ENCODE measurements at places on chromosomes 4 and X.
A peak's percentile ranks its signal among the peaks of the same experiment; 100 is the strongest.

DNA sequence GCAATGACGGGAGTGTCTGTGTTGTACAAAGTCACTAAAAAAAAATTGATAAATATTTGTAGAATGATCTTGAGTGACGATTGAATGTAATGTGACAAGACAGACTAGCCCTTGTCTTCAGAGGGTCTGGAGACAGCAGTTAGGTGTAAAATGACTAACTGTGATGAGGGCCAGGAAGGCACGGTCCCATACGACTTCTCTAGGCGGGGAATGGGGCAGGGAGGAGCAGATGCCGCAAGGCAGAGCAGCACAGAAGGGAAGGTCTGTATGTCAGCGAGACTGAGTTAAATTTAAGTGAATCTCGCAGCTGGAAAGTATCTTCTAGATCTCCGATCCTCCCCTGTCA is 405 bp downstream of the CENPE start:
- DNase-seq, result no peak

GRCh38 chrX:120264341-120264740 is 13.7 kb downstream of the ZBTB33 start:
- no peak for DNase-seq

- no peak for DNase-seq
These were observed 88.3 kb downstream of the ZNF718 start for GRCh38 chr4:212438-213188.

GRCh38 chr4:120399826-120400225 is 333.2 kb upstream of the MAD2L1 start:
- no peak for DNase-seq

- peak; percentile 29 for DNase-seq
These were observed 694 bp downstream of the TBL1X start for GRCh38 chrX:9465380-9466123.

GRCh38 chr4:168584321-168584771 is 87.5 kb downstream of the PALLD start:
- DNase-seq, result no peak

GRCh38 chr4:185369731-185370130 is 26.0 kb downstream of the LRP2BP start:
- DNase-seq, result no peak

GRCh38 chrX:37302569-37302968 is 46.6 kb upstream of the PRRG1 start:
- DNase-seq, result no peak

DNA sequence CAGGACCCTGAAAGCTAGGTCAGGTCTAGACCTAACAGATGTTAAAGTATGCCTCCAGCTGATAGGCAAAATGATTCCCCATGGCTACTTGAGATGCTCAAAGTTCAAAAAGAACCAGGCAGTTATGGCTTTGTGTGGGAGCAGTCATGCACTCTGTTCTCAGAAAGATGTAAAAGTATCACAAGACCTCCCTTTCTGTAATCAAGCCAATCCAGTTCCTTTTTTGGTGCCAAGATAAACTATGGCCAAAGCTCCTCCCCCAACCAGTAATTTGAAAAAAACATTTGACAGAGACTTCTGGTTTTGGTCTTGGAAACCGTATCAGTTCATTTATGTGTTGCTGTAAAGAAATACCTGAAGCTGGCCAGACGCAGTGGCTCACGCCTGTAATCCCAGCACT is 340.9 kb downstream of the CHIC1 start:
- DNase-seq, result no peak

DNA sequence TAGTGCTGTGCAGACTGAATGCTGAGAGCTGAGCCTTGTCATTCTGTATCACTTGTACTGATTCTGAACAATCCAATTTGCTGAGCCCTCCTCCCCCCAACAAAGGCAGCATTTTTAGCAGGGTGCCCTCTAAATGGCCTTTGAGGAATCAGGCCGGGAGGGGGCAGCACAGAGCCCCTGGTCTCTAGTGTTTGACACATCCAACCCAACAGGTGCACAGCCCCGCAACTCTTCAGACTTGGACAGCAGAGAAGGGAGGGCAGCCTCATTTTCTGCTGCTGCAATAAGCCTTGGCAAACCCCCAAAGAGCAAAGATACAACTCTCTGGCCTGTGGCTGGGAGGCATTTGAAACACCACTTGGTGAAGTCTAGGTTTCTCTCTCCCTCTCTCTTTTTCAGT is 3.4 kb downstream of the ATP1B4 start:
- DNase-seq, result peak; percentile 3

GRCh38 chr4:107147873-107148272 is 111.8 kb upstream of the DKK2 start:
- no peak for DNase-seq

GRCh38 chr4:119870856-119871255 is 195.8 kb downstream of the MAD2L1 start:
- DNase-seq, result no peak

- no peak for DNase-seq
These were observed 117.1 kb upstream of the FRG1 start for GRCh38 chr4:189823591-189823990.

Measured in CD4-positive, CD25-positive, alpha-beta regulatory T cell (primary cell).